Stimulated activated CD8-positive, alpha-beta memory T cell treated with anti-CD3 and anti-CD28 coated beads, Interleukin-7, amount 100 ng/mL, for 1 hour (primary cell): ENCODE measurements at places on chromosomes 1 and 21.

DNA sequence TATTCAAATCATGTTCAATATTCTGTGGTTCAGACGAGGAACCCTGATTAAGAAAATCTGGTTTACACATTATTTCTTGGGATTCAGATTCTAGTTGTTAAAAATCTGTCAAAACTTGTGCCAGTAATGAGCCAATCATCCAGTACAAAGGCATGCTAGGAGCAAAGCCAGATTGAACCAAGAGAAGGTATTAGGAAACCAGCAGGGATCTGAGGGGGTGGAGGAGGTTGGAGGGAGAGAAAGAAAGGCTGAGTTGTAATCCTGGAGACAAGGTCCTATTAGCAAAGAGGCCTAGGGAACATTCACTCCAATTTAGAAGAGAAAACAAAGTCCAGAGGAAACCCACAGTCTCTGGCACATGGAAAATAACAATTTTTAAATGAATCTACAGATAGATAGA is 352.9 kb downstream of the LTN1 start:
- DNase-seq, result no peak

DNA sequence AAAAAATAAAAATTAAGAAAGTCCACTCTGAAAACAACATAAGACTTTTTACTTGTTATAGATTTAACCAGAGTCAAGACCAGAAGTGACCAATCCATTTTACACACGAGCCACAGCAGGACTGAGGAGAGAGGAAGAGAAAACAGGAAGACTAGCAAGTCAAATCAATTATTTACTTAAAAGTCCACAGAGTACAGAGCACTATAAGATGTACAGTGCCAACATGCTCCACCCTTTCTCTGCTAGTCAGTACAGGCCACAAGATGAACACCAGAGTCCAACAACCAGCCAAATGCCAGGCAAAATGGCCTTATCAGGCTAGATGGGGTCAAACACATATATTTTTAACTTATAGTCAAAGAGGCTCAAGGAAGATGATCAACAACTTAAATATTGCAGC is 19.5 kb downstream of the LUZP1 start:
- DNase-seq, result no peak

GRCh38 chr1:59688976-59689375 is 125.8 kb upstream of the HOOK1 start:
- DNase-seq, result no peak

DNA sequence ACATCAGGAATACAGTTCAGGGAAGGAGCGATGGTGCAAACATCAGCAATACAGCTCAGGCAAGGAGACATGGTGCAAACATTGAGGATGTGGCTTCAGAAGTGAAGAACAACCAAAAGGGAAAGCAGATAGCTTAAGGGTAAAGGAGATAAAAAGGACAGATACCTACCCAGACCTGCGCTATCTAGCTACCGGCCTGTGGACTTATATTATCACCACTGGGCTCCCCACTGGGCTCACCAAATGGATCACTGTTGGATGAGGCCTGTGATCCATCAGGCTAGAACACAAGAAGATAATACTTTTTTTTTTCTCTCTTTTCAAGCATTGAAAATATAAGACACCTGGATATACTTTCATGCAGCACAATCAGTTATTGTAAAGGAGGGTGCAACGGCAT is 44.7 kb upstream of the C8B start:
- no peak for DNase-seq

GRCh38 chr1:206467915-206468314 is 2.4 kb upstream of the IKBKE start:
- DNase-seq, result no peak

DNA sequence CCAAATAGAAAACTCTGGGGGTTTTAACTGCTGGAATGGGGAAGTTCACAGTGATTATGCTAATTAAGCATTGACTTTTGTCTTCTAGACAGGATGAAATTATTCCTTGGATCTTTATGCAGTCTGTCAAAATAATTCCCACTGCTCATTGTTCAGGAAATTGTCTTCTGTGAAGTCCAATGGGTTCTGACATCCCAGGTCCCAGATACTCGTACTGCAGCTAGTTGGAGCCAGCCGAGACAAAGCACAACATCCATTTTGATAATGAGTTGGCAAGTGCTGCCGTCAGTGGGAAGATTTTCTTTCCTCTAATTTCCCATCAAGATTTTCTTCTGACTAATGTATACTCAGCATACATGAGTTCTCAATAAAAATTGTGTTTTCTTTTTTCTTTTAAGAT is 17.3 kb upstream of the B3GALT5 start:
- DNase-seq, result no peak

DNA sequence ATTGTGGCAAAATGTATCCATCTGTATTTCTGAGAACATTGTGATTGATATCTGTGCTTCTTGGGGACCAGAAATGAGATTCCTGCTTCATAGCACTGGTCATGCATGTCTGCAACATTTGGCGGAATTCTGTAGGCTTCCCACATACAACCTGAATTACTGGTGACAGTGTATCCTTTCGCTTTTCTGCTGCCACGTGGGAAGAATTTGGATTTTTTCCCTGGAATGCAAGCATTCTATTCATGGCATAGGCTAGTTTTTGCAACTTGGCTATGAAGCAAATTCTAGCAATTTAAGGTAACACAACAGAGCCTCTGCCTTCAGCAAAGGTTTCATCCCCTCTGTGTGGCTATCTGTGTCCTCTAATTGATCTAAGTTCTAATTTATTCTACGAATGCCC is 85.9 kb downstream of the BCAR3 start:
- no peak for DNase-seq

DNA sequence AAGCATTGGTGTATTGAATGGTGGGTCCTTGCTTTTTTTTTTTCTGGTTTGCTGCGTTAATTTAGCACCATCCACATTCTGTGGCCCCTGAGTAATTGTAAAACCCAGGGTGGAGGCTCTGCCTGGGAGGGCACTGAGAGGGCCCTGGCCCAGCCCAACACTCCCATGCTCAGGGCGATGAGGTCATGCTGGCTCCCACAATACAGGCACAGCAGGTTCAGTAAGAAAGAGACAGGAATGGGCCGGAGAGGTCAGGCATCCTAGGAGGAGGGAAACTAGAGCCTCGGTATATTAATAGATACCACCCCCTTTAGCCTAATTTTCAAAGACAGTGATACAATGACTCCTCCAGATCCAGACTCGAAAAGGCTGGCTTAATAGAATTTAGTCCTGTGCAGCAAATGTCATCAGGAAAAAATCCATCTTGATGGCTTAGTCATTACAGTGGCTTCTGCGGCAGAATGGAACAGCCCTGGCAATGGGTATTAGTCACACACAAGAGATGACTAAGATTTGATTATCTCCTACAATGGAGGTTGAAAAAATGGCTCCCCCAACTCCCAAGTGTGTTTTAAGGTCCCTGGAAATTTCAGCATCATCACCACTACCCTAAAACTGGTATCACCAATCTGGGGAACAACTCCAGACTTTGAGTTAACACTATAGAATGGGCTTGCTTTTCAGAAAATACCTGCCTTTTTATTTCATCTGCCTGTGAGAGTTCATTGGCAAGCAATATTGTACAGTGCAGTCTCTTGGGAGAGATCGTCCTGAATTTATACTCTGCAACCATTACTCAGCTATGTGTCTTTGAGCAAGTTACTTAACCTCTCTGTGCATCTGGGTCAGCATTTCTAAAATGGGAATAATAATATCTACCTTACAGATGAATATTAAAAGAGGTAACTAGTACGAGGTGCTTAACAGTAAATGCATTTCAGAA is 43.9 kb upstream of the LYST start:
- DNase-seq, result no peak

- no peak for DNase-seq
Observed at GRCh38 chr1:202796670-202797069, 11.6 kb downstream of the KDM5B start.

DNA sequence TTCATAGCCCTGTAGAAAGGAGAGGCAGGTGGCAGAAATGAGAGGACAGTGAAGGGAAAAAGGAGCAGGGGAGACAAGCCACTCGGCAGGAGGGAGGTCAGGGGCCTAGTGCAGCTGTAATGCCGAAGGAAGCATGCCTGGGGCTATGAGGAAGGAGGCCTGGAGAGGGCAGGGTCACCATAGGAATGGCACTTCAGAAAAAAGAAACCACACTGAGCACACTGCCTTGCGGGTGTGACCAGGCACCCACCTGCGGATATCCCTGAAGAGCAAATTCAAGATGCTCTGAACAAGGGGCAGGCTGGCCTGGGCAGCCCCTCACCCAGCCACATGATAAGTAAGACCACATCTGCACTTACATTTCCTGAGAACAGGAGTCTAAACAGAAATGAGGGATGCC is 104.7 kb downstream of the JAK1 start:
- DNase-seq, result no peak

- no peak for DNase-seq
Observed at GRCh38 chr1:17867470-17867869, 112.3 kb downstream of the ACTL8 start.

DNA sequence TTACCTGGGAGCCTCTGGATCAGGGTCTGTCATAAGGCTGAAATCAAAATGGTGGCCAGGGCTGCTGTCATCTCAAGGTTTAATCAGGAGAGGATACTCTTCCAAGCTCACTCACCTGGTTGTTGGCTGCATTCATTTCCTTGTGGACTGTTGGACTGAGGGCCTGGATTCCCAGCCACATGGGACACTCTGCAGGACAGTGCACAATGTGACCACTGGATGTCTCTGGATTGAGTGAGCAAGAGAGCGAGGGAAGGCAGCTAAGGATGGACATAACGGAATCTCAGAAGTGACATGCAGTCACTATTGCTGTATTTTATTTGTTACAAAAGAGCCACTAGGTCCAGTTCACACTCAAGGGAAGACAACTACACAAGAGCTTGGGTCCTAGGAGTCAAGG is 229.1 kb downstream of the S1PR1 start:
- no peak for DNase-seq

DNA sequence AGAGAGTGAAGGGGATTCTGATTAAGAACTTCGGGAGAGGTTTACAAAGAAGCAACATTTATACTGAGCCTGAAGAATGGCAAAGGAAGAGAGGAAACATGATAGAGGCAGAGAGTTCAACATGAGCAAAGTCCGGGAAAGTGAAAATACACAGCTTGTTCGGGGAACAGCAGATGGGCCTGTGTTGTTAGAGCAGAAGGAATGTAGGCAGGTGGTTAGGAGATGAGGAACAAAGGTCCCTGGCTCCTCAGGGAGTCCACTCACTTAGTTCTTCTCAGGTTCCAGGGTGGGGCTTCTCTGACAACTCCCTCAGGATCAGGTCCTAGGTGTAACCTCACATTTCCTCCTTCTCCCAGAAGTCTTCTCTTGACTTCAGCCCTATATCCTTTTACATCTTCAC is 5.1 kb upstream of the ZNF326 start:
- no peak for DNase-seq

DNA sequence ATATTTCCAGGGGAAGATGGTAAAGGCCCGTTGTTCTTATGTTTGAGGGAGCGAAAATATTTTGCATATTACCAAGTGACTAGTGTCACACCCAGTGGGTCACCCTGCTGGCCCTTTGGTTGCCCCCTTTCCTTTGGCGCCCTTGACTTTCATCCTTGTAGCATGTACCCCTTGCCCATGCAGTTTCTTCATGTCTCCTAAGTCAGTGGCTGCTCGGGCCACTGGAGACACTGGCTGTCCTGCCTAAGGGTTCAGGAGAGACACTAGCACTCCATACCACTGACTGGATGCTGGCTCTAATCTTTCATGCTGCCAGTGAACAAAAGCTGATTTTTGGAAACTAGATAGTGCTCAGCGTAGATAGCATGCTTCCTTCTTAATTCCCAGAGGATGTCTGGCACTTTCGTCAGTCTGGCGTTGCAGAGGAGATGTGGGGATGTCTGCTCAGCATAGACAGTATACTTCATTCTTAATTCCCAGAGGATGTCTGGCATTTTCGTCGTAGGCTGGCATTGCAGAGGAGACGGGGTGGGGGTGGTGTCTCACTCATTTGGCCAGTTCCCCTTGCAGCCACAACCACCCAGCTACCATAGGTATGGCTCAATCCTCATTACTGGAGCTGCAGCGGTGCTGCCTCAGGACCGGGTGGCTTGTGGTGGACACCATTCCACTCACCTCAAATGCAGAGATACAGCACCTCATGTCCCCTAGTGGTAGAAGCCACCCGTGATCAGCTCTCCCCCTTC is 770.9 kb upstream of the TPTE start:
- DNase-seq, result no peak

GRCh38 chr1:166272155-166272554 is 105.4 kb upstream of the FAM78B start:
- no peak for DNase-seq

DNA sequence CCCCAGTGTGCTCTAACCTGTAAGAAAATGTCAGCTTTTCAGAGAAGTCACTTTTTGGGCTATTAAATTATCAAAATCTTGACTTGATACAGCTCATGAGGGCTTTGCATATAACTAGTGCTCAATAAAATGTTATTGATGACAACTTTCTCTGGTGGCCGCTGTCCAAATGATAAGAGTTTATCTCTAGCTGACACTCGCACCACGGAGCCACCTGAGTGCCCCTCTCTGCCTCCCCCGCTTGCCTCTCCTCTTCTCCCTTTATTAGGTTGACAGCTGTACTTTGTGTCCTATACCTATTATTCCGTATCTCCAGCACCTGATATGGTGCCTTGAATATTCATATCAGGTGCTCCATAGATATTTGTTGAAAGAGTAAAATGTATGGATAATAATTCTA is 82.8 kb downstream of the PHTF1 start:
- no peak for DNase-seq

- no peak for DNase-seq
Observed at GRCh38 chr21:42028766-42029425, 18.7 kb upstream of the ZBTB21 start.

- DNase-seq, result no peak
Observed at GRCh38 chr1:240618946-240619345, 7.0 kb upstream of the GREM2 start.

- DNase-seq, result no peak
Observed at GRCh38 chr1:111958851-111959250, 30.6 kb downstream of the KCND3 start.

- no peak for DNase-seq
Observed at GRCh38 chr1:243397613-243398321, 141.9 kb downstream of the SDCCAG8 start.
